Mucosa of descending colon (tissue), 3 donors: ENCODE measurements at places on chromosomes 2 and 18. TPM values are rescaled to one million over a fixed set of nuclear protein-coding genes. Genes with fewer than 3 reads are reported as not detected.

Gene DYNAP
- total RNA-seq = not detected

Gene LIPG
- total RNA-seq = 42.0 TPM

DNA sequence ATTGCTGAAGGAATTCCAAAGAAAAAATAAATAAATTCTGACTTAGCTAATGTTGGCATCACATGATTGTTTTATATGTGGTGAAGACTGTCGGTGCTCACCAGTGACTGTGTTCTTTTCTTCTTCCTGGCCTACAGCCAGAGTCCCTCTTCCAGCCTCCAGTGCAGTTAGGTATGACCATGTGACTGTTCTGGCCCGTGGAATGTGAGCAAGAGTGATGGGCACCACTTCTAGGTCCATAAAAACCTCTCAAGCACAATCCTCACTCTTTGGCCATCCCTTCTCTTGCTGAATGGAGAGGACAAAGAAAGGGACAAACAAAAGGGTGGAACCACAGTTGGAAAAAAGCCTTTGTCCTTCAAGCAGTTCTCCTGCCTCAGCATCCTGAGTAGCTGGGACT is 39.0 kb upstream of the BMPR2 start:
- no peak for DNase-seq

DNA sequence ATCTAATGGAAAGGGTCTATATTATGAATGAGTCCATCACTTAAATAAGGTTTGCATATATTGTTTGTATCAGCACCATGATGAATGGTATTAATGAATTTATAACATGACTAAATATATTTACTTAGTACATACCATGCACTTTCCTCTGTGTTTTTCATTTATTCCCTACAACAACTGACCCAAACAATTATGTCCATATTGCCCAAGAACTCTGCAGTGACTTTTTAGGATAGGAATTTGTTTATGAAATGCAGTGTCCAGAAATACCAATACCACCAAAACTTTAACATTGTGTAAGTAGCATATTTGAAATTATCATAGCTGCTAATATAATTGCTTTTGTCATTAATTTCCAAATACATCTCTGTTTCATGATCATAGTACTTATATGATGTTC is 119.7 kb downstream of the WDR7 start:
- no peak for DNase-seq

GRCh38 chr2:190794377-190794776 is 86.2 kb upstream of the GLS start:
- DNase-seq = no peak

- no peak for DNase-seq
Measured at GRCh38 chr2:71563872-71564271, 110.5 kb downstream of the DYSF start.

- no peak for DNase-seq
Measured at GRCh38 chr2:197556456-197556855, 40.6 kb downstream of the MOB4 start.

Gene ANTXR1
- 18.6 TPM for total RNA-seq

Gene CXCR1
- total RNA-seq = 0.27 TPM

Gene SPATA3
- not detected for total RNA-seq

DNA sequence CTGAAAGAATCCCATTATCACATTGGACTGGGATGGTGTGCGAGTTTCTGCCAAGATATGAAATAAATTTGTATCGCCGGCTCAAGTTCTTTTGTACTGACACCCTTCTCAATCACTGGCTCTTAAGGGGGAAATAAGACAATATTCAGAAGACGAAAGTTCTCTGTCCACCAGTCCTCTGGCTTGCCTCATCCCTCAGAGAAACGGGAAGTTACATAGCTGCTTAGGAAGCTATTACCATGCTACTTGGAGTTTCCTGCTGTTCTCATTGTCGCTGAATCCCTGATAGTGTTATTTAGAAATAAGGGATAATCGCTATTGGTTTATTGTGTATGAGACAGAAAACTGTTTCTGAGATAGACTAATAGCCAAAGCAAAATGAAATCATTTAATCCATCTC is 205.0 kb upstream of the ZNF521 start:
- DNase-seq = no peak
